ENCODE measurements at places on chromosomes 3 and 15. TPM values are rescaled to one million over a fixed set of nuclear protein-coding genes. Genes with fewer than 3 reads are reported as not detected.

DNA sequence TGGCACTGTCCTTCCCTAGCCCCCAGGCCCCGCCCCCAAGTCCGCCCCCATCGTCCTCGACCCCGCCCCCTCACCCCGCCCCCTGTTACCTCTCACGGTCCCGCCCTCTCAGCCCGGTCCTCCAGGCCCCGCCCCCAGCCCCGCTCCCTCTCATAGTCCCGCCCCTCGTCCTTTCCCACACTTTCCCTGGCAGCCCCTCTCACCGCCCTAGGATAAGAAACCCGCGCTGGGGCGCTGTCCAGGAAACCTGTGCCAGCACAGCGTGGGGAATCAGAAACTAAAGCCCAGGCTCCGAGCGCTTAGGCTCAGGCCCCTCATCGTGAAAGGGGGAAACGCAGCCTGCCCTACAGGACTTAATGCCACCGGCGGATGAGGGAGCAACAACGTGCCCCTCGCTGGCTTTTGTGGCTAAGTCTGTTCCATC is 20.9 kb downstream of the TRPM1 start:
- DNase-seq, result no peak

GRCh38 chr15:88990185-88990679 is 77.1 kb upstream of the MFGE8 start:
- DNase-seq, result no peak

DNA sequence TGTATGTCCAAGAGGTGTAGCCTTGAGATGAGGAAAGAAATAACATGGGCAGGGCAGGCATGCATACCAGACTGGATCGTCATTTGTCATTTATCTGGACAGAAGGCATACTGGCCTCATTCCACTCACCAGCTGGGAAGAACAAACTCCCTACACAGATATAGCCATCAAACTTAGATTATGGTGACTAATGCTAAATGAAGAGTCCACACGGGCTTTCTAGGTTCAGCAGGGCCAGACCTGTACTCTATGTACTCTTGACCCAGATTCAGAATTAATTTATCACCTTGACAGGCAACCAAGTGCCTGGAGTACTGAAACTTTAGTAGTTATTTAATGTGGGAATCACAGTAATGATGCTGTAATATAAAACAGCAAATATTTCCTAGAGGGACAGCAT is 164.3 kb upstream of the IL12A start:
- no peak for DNase-seq

GRCh38 chr3:194265996-194266964 is 84.8 kb downstream of the CPN2 start:
- DNase-seq, result peak; percentile 31

DNA sequence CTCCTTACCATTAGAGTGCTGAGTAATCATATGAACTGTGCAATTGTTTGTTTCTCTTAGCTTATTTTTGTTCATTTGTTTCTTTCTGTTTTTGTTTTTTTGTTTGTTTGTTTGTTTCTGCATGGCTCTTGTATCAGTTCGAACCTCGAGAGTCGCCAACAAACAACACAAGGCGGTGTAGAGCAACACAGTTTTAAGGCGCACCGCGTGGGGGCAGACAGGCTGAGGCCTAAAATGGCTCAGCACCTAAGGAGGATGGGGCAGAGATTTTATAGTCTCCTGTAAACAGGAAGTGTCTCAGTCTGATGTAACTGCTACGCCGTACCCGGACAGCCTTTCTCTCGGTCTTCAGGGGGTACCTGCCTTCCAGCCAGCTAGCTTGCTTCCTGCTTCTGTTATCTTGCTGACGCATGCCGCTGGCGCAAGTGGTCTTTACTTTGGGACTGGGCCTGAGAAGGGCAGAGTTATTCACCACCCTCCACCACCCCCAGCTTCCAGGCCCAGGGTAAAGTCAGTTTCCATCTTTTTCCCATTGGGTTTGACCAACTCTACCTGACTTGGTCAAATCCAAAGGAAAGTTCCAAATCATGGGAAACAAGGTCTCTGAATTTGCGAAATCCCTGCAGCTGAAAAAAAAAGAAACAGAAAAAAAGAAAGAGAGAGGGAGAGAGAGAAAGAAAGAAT is 25.8 kb upstream of the MFGE8 start:
- no peak for DNase-seq

DNA sequence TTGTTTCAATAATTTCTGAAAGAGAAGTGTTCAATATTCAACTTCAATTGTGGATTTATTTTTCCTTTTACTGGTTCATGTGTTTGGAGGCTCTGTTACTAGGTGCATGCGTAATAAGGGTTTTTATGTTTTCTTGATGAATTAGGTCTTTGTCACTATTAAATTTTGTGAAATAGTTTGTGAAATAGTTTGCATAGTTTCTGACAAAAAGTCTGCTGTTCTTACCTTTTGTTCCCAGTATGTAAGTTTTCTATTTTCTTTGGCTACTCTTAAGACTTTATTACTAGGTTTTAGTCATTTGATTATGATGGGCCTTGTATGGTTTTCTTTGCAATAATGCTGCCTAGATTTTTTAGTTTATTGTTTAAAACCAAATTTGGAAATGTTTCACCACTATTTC is 38.0 kb downstream of the MEF2A start:
- DNase-seq, result no peak

DNA sequence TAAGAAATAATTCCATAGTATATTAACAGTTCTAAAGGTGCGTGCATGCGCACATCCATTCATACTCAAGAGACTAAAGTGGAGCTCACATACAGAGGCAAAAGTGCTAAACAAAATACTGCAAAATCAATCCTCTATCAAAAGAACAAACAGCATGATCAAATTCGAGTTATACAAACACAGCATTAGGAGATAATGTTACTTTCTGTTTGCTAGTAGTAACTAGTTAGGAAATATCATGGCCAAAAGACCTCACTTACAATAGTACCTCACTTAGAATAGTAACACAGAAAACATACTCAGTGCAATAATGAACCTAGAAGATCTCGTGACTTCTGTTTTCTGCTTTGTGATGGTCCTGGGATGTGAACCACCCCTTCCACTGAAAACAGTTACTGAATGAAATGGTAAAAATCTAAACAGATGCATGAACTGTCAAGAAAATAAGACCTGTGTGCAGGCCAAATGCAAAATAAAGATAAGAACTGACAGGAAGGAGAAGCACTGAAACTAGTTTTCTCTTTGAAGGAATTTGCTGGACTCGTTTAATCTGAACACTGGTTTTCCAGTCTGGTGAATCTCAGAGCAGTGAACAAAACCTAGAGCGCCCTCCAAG is 20.9 kb upstream of the CEMIP start:
- no peak for DNase-seq

DNA sequence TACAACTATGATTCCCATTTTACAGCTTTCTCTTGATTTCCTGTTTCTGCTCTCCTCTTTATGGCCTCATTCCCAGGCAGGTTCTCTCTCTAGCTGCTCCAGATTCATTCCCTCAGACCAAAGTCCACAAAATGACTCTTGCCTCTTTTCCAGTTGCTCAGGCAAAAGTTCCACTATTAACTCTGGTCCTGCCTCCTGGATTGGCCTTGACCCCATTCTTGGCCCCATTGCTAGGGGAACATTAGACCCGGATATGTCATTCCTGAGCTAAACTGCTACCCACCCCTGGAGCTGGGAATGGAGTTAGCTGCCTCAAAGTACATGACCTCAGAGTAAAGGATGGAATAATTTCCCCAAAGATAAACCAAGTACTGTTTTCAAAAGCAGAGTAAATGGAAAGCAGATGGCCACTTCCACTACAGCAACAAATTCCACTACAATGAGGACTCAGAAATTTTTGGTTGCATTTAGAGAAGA is 73.0 kb upstream of the GAP43 start:
- no peak for DNase-seq

- DNase-seq, result no peak
These were observed 44.9 kb upstream of the SEC13 start for GRCh38 chr3:10365791-10366190.

DNA sequence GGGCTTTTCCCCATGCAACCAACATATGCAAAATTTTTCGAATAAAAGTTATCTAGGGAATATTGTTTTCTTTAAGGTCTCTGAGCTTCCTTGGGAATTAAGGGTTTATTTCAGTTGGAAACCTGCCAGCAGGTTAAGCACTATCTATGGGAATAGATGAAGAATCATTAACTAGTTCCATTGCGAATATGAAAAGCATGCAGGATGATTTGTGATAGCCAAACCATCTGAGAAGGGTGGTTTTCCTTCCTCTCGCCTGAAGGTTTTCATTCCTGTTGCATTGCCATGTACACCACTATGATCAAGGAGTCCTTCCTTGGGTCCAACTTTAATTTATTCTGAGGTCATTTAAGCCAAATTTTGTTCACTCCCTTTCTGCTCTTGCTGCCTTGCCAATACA is 184.9 kb downstream of the NR2F2 start:
- DNase-seq, result no peak

The DUOX2 gene
- total RNA-seq, result 3.1 TPM

The FGD5 gene
- 15.3 TPM for total RNA-seq

The PP2D1 gene
- total RNA-seq, result not detected

The IMPG2 gene
- total RNA-seq, result 0.53 TPM

The SLC28A2 gene
- total RNA-seq, result 2.4 TPM

The GOLGA6D gene
- total RNA-seq, result 0.19 TPM

The PCOLCE2 gene
- 1.0 TPM for total RNA-seq

The EOGT gene
- 4.5 TPM for total RNA-seq

The ISLR2 gene
- 0.59 TPM for total RNA-seq

The GCNT3 gene
- total RNA-seq, result 32.7 TPM

The SCAANT1 gene
- total RNA-seq, result not detected

The LEKR1 gene
- 4.2 TPM for total RNA-seq

All from type B pancreatic cell (in vitro differentiated cells).